ENCODE measurements at places on chromosomes 6 and 20.

DNA sequence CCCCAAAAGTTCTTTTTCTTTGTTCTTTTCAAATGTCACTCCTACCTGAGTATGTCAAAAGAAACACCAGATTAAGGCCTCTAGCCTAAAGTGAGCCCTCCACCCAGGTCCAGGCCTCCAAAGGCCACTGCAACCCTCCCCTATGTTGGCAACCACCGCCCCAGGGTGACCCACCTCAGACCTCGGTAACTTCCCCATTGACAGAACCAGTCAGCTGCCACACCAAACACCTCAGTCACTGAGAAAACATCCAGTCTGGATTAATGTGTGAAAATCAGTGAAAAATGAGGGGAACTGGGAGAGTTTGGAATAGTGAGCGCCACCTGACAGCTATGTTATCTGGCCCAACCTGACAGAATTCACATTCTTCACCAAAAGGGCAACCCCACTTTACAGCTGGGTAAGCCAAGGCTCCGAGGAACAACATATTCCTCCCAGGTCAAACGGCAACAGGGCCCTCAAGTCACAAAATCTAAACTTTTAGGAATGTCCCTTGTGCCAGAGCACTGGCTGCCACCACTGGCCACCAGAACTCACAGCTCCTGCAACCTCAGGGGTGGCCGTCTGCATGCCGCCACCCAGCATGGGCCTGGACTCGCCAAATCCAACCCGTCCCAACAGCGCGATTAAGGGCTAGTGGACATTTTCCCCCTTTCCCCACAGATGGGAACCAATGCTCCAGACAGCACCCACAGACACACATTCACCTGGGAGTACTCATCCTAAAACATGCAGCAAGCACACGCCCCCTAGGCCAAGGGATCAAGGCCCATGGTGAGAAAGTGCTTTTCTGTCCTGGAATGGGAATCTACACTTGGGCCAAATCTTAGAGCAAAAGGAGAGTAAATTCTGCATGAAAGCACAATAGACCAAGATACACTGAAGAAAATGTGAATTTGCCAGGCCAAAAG, 4.8 kb downstream of the TAF4 start:
- DNase-seq: no peak

DNA sequence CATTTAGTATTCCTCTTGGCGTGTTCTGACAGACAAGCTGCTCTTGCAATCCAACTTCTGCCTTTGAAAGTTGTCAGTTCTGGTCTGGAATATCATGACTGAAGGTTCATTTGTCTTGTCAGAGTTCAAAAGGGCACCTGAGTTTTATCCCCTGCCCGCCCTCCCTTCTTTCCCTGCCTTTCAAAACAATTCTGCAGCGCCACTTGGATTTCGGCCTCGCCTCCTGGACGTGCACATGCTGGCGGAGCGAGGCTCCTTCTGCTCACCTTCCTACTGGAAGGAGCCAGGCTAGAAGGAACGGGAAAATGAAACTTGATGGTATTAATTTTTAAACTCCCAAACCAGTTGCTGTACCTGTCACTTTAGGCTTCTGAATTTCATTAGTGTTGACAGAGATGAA, 55.7 kb upstream of the HDGFL1 start:
- DNase-seq: no peak

DNA sequence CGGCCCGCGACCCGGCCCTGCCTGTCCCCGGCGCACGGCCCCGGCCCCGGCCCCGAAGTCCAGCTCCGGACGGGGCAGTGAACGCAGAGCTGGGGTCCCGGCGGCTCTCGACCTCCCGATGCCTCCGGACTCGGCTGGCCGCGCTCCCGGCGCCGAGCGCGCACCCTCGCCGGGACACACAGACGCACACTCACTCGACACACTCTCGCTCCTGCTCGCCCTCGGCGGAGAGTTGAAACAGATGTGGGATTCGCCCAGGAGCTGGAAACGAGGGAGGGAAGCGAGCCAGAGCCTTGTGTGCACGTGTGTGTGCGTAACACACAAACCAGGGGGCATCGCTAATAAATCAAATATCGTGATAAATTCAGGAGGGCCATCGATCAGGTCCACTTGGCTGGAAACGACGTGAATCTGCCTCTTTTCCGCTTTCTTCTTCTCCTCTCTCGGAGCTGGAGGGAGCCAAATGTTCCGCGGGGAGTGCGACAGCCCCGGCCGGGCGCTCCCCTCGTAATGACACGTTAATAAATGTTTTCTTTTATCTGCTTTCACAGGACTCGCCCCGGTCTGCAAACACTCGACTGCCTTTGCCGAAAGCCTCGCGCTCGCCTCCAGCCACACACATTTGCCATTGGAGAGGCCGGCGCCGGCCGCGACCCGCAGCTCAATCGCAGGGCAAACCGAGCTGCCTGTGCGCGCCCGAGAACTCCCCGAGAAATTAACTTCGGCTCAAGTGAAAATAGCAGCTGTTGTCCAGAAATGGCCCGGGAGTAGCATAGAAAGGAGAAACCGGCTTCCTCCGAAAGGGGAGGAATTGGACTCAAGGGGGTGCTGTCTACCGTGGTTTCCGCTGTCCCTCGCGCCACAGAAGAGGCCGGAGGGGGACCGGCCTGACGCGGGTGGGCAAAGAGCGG, 828 bp upstream of the SULF2 start:
- DNase-seq: no peak

GRCh38 chr6:93784794-93785693, 365.7 kb upstream of the EPHA7 start:
- DNase-seq: no peak

DNA sequence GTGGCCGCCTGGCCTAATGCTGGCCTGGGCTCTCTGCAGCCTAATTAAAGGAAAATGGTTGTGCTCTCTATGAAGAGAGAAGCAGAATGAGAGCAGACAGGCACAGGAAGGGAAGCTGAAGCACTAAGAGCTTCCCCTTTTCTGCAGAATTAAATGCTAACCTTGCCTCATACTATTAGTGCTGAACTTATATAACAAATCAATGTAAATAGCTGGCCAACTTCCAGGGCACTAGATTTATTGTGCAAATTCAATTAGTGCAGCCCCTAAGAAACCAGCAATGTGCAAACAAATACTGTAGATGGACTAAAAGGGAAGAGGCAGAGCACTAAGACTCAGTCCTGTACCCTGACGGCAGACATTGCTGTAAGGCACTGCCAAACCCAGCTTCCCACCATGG, 36.1 kb upstream of the INSM1 start:
- no peak for DNase-seq

DNA sequence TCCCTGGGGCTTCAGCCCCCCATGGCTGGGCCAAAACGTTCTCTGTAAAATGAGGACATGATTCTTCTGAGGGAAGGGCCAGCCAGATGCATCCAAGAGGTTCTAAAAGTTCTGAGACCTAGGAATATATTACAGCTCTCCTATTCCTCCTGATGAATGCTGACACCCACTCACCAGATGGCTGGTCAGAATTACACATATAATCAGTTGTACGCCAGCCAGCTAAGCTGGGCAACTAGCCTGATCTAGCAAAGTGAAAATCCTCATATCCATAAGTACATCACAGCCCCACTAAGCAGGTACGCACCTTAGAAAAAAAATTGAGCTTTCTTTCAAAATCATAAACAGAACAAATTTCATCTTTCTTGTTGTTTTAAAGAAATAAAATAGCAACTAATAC, 34.8 kb downstream of the C6orf118 start:
- DNase-seq: no peak

GRCh38 chr20:38722683-38723016, 1.6 kb upstream of the SLC32A1 start:
- no peak for DNase-seq

- DNase-seq: no peak
Observed at GRCh38 chr6:15593798-15594197, 69.0 kb downstream of the DTNBP1 start.

- no peak for DNase-seq
Observed at GRCh38 chr6:54813892-54814291, 32.7 kb upstream of the FAM83B start.

- DNase-seq: no peak
Observed at GRCh38 chr20:51131811-51132210, 108.9 kb upstream of the KCNG1 start.

- no peak for DNase-seq
Observed at GRCh38 chr20:37421988-37422387, 76.0 kb downstream of the SRC start.

- no peak for DNase-seq
Observed at GRCh38 chr6:112210852-112211251, 43.5 kb downstream of the LAMA4 start.

DNA sequence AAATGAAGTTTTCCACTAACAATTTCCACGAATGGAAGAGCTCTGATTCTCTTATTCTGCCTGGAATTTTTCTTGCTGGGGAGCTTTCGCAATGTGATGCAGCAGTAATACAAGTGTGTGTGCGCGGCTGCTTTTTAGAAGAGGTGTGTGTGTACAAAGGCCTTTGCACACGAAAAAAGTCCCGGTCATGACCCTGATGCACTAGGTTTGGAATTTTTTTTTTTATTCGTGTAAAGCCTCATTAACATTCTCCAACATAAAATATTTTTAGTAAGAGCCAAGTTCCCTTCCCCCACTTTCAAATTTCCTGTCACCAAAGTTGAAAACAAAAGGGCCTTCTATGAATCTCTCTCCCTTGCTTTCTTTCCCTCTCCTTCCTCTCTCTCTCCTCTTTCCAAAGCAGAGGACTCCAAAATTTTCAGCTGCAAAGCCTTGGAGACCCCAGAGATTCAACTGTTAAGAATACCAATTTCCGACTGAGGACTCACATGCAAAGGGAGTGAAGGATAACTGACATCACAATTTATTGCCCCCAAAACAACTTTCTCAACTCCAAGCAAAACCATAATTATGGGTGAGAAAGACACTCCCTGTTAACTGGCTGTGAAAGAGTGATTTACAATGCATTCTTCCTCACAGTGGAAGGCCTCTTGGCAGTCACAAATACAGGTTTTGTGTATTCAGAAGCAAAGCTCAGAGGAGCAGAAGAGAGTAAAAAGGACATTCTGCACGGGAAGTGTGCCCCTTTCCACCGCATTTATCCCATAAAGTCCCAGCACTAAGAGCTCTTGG, 421.2 kb upstream of the JARID2 start:
- DNase-seq: no peak

DNA sequence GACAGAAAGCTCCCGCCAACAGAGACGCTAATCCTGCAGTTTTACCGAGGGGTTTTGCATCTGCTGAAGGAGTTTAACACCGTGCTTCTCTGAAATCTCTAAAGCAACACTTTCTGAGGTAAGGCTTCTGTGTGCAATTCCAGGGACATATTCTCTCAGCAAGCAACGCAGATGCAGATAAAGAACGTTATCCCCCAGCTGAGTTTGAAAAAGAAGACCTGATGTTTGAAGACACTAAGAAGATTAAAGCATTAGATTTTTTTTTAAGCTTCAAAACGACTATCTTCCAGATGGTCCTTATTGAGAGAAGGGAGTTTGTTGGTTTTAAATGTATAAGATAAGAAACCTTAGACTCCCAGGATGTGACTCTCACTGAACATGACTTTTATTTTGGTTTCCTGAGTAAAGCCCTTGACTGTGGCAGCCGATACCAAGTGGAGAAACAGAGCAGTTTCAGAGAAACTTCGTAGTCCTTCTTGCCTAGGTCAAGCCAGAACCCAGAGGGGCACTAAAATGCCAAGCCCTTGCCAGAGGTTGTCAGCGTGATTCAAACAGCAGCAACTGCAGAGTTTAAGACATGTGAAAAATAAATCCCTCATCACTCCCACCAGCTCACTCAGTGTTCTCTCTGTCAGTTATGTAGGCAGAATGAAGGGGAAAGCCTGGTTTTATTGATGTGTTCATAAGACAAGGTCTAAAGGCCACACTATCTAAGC, 353.3 kb upstream of the CNR1 start:
- no peak for DNase-seq

DNA sequence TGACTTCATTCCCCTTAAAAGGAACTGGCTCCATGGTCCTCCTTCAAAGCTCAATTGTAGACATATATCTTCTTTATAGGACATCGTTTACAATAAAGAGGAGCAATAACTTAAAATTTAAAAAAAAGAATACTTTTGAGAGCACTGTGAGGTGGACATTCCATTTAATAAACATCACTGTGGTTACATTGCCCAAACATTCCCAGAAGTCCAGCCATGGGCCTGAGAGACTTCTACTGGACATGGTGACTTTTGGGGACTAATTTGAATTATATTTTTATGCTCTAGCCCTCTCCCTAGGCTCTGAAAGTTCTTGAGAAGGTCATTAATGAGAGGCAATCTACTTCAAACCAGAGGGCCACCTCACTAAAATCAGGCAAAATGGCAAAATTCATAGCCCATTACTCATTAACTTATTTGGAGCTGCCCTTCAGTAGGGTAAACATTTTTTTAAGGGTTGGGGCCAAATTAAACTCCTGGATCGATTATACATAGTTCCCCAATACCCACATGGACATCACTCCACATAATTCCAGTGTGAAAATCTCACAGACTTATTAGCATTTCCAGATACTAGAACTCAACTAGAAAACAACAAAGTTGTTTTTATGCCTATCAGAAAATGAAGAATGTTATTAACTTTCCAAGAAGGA, 17.1 kb downstream of the ISM1 start:
- no peak for DNase-seq

DNA sequence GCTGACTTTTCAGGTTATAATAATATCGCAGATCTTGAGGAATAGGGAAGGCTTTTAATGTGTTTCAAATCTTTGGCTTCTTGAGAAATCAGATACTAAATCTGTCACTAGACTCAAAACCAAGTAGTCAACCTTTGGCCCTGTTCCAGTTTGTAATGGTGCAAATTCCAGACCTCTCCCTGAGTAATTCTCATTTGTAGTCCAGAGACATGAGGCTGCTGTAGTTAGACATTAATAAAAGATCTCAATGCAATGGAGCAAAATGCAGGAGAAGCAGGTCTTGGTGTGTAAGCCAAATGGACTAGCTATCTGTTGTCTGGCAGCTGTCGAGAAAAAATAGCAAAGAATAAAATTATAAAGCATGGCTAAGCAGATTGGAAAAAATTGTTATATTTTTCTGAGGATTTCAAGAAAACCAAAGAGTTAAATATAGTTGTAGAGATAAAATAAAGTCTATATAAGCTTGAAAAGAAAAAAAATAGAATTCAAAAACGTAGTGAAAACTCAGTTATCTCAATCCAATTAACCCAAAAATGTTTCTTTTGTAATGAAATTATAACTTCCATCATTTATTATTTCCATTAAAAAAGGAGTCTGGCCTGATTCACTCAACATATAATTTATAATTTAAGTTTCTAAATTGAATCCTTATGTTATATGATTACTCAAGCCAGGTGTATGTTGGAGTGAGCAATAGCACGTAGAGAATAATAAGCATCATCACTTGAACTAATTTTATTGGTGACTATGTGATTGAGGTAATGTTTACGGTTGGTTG, 161.5 kb upstream of the ADGRB3 start:
- DNase-seq: no peak

DNA sequence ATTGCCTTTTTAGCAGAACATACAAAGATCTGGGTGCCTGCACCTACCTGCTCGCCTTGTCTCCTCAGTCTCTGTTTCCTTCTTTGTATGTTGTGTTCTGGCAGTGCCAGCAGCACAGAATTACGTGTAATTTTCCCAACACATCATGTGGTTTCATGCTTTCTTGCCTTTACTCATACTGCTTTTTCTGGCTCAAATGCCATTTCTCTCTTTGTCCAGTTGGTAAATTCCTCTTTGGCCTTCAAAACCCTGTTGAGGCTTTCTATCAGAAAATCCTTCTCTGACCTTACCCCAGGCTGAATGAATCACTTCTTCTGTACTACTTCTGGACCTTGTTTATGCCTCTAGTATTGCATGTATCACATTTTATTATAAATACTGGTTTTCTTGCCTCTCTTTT, 31.8 kb downstream of the L3MBTL3 start:
- DNase-seq: no peak

GRCh38 chr6:45974596-45974995, 41.1 kb downstream of the CLIC5 start:
- DNase-seq: no peak
